ENCODE measurements at places on chromosomes 3 and 15. TPM values are rescaled to one million over a fixed set of nuclear protein-coding genes. Genes with fewer than 3 reads are reported as not detected.

Gene B3GNT5
- 7.3 TPM for total RNA-seq

Gene PLSCR2
- 0.32 TPM for total RNA-seq

Gene MEF2A
- 22.5 TPM for total RNA-seq

Gene SEMA3G
- 0.26 TPM for total RNA-seq

Gene CFAP92
- under 0.01 TPM for total RNA-seq

Gene SLC27A2
- not detected for total RNA-seq

Gene PLA2G4D
- not detected for total RNA-seq

Gene NR2F2
- 13.2 TPM for total RNA-seq

Gene DUT
- total RNA-seq: 53.4 TPM

Gene CFAP91
- total RNA-seq: 0.47 TPM

Gene MYH15
- total RNA-seq: 0.95 TPM

Gene TGM4
- under 0.01 TPM for total RNA-seq

Gene PRR20G
- total RNA-seq: not detected

Gene GPR156
- 0.32 TPM for total RNA-seq

Gene CSPG5
- total RNA-seq: 0.09 TPM

Gene CCDC54
- not detected for total RNA-seq

Gene LARP6
- total RNA-seq: 93.6 TPM

Gene GXYLT2
- total RNA-seq: 24.1 TPM

Gene PEAK1
- 43.9 TPM for total RNA-seq
